ENCODE measurements at places on chromosomes 4 and X.

- DNase-seq, result no peak
Measured at GRCh38 chr4:158347556-158347955, 137.3 kb downstream of the TMEM144 start.

GRCh38 chr4:156933633-156934258, 37.9 kb downstream of the PDGFC start:
- no peak for DNase-seq

- no peak for DNase-seq
Measured at GRCh38 chr4:76657443-76657842, 222.4 kb downstream of the SHROOM3 start.

GRCh38 chrX:97498093-97498492, 614.4 kb downstream of the RPA4 start:
- no peak for DNase-seq

DNA sequence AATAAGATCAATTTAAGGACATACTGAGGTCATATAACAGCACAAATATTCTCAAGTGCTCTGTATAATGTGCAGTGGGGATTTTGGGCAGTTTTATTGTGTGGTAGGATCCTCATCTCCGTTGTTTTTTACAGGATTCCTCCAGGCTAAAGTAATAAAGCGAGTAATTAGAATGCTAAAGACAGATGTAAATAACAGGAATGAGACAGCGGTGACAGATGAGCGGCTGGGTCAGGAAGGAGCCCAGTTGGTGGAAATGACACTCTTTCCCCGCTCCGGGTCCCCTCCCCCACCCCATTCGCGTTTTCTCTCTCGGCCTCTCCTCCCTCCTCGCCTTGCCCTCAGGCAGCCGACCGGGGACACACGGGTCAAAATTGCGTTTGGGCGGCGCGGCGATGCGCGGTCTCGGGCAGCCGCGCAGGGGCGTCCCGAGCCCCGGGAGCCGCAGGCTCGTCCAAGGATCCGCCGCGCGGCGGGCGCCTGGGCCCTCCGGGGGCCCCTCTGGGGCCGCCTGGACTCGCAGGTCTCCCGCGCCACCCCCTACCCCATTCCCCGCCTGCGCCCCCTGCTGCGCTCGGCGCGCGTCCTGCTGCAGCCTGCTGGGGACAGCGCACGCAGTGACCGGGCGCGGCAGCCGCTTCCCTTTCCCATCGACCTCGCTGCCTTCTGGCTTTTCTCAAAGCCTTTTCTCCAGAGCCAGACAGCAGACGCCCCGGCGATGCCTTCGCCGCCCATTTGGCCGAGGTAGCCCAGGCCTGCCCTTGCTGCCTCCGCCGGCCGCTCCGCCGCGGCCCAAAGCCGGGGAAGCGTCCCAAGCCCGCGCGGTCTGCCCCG, 16.2 kb downstream of the POU4F2 start:
- no peak for DNase-seq

DNA sequence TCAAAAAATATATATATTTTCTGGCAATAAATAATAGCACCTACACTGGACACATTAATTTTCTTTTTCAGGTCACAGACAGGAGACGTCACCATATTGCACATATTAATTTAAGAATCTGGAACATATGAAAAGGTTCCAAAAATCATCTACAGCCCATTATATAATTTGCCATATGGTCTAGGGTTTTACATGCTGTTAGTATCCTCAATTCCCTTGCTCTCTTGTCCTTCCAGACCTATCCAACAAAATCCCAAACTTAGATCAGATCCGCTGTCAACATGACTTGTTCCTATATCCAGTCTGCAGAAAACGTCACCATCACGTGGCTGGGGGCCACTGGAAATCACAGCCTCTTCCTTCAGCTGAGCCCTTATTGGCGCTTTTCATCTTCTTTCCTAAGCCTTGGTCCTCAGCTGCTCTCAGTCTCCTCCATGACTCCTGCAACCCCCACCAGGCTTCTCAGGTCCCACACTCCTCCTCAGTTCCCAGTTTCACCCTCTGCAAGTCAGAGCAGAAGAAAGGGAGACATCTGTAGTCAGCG, 192.0 kb upstream of the GATB start:
- no peak for DNase-seq
